HT-29 (cell line): ENCODE measurements at places on chromosomes 7 and 10.

DNA sequence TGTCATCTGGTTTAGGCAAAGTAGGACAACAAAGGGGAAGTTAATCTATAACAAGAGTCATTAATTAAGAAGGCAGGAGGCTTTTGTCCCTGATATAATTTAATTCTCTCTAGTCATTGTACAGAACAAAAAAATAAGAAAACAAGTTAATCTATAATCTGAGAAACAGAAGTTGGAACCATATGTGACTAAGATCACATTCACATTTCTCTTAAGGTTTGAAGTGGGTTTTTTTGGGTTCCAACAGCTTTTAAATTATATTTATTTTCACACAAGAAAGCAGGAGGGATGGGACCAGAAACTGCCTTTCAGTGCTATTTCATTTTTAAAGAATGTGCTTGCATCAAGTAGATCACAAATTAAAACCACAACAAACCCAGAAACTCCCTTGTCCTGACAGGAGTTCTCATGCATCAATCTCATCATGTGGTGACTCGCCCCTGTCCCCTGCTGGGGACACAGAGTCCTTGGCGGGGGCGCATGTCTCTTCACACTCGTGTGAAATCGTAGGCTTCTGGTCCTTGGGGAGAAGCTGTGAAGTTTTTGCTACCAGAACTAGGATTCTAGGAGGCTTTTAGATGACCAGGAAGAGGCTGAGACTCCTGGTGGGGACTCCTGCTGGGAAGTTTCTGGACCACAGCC is 10.1 kb upstream of the OPN4 start:
- no peak for DNase-seq

- no peak for DNase-seq
Observed at GRCh38 chr10:98519841-98520240, 73.1 kb upstream of the HPS1 start.

DNA sequence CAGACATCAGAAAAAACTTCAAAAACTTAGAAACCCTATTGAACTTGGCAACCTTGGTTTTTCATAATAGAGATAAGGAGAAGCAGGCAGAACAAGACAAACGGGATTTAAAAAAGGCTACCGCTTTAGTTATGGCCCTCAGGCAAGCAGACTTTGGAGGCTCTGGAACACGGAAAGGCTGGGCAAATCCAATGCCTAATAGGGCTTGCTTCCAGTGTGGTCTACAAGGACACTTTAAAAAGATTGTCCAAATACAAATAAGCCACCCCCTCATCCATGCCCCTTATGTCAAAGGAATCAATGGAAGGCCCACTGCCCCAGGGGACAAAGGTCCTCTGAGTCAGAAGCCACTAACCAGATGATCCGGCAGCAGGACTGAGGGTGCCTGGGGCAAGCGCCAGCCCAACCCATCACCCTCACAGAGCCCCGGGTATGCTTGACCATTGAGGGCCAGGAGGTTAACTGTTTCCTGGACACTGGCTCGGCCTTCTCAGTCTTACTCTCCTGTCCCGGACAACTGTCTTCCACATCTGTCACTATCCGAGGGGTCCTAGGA is 115.3 kb downstream of the NRCAM start:
- peak; percentile 66 for DNase-seq

- DNase-seq = no peak
Observed at GRCh38 chr7:156174428-156174827, 362.2 kb upstream of the SHH start.

GRCh38 chr7:20929199-20929598 is 142.5 kb upstream of the SP8 start:
- DNase-seq = no peak

GRCh38 chr7:101631224-101631714 is 2.2 kb upstream of the MYL10 start:
- no peak for DNase-seq

- DNase-seq = no peak
Observed at GRCh38 chr10:27399871-27400270, 104.2 kb upstream of the RAB18 start.

DNA sequence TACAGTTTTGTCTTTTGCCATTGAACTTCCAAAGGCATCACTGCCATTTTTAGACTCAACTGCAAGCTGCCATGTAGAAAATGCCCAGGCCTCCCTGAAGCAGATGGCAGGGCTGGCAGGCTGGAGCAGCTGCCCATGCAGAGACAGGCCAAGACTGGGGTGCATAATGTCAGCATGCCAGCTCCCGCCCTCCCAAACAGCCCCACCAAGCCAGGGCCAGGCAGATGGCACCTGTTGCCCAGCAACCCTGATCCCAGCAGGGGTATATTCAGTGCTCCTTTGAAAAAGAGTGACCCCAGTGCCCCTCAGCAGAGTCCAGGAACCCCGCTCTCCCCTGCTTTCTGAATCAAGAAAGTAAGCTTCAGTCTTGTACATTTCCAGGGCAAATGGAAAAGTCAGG is 32.6 kb downstream of the VSTM4 start:
- no peak for DNase-seq
